Thoracic aorta (tissue), 2 donors: ENCODE measurements at places on chromosomes 16 and 17.

GRCh38 chr17:76546556-76547182 lies 6.8 kb downstream of the PRCD start:
- H3K27me3 ChIP-seq = no peaks in the 10 kb centered on the region
- no peak overlapping the region for H3K27ac ChIP-seq
- no peak overlapping the region for H3K4me3 ChIP-seq

DNA sequence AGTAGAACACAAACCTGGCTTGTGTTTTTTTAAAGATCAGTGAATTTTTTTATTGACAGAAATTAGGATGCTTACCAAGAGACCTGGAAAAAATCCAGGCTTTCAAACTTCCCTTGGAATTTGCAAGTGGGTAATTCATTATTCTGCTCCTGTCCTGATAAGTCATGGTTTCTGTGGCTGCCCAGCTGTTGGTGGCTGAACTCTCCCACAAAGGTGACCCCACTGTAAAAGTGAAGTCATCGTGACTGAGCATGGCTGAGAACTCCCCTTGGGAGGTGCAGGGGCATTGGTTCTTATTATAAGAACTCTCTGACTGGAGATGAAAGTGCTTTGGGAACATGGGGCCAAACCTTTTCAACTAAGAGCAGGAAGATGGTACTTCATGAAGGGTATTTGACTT lies 46.6 kb upstream of the TANC2 start:
- H3K4me3 ChIP-seq = no peak overlapping the region
- no peaks in the 10 kb centered on the region for H3K27me3 ChIP-seq
- H3K4me1 ChIP-seq = no peaks in the 10 kb centered on the region
- DNase-seq = no peak
- no peaks in the 10 kb centered on the region for H3K36me3 ChIP-seq

DNA sequence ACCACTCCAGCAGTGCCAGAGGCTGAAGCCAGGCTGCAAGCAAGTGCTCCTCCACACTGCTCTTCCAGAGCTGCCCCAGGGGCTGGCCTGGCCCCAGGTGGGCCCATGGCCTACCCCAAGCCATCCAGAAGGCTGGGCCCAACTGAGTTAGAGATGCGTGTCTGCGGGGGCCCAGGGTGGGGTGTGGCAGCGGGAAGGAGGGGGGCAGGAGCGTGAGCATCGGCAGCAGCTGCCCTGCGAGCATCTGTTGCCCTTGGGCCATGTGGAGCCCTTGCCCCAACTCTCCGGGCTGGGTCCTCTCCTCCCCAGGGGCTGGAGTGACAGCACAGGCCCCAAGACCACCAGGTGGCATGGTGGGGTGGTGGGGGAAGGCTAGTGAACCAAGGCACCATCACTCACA lies 7.3 kb upstream of the SREBF1 start:
- no peak overlapping the region for H3K4me3 ChIP-seq
- peaks cover 41% of the 10 kb centered on the region for H3K4me1 ChIP-seq
- H3K27me3 ChIP-seq = no peaks in the 10 kb centered on the region

- peaks cover 36% of the 10 kb centered on the region for H3K36me3 ChIP-seq
- H3K4me1 ChIP-seq = peaks cover 4% of the 10 kb centered on the region
Measured at GRCh38 chr16:30958175-30959079, 873 bp downstream of the SETD1A start.

- no peak for DNase-seq
- H3K4me3 ChIP-seq = peak overlapping the region; percentile 37
- H3K4me1 ChIP-seq = peaks cover 13% of the 10 kb centered on the region
- no peaks in the 10 kb centered on the region for H3K27me3 ChIP-seq
- H3K27ac ChIP-seq = no peak overlapping the region
Measured at GRCh38 chr17:48589060-48589830, 796 bp downstream of the HOXB3 start.
